ENCODE measurements at places on chromosomes 4 and X. TPM values are rescaled to one million over a fixed set of nuclear protein-coding genes. Genes with fewer than 3 reads are reported as not detected.

- no peak for DNase-seq
These were observed 90.3 kb downstream of the COMMD8 start for GRCh38 chr4:47373174-47373573.

- DNase-seq = peak; percentile 21
These were observed 132.1 kb downstream of the SPRY1 start for GRCh38 chr4:123528501-123529277.

DNA sequence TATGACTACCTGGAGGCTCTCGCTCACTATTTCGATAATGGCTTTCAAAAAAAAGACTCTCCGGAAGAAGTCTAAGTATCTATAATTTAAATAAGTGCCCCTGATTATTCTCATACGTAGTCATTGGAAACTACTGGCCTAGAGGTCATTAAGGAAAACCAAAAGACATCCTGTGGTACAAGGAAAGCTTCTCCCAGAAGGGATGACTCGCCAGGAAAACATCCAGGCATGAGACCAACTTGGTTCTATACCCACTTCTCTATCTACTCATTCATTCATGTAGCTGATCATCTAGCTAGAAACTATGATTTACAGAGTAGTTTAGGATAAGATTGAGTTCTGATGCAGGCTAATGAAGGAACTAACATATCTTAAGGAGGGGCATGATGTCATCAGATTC is 37.7 kb downstream of the SOX3 start:
- DNase-seq = no peak

GRCh38 chrX:71098302-71098701 is 2.7 kb downstream of the FOXO4 start:
- DNase-seq = peak; percentile 7

- DNase-seq = no peak
These were observed 23.6 kb upstream of the RBPJ start for GRCh38 chr4:26297219-26297618.

DNA sequence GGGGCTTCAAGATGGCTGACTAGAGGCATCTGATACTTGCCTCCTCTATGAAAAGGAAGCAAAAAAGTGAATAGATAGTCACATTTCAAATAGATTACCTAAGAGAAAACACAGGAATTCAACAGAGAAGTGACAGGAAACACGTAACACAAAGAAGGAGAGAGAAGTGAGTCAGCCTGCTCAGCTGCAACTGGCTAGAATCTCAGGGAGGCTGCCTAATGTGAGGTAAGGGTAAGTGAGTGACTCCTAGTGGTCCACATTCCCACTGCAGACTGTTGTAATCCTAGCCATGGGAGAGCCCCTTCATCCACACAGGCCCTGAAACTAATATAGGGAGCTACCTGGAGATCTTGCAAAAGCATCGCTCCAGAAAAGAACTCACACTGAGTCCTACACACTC is 179.2 kb downstream of the SLC7A11 start:
- DNase-seq = no peak

DNA sequence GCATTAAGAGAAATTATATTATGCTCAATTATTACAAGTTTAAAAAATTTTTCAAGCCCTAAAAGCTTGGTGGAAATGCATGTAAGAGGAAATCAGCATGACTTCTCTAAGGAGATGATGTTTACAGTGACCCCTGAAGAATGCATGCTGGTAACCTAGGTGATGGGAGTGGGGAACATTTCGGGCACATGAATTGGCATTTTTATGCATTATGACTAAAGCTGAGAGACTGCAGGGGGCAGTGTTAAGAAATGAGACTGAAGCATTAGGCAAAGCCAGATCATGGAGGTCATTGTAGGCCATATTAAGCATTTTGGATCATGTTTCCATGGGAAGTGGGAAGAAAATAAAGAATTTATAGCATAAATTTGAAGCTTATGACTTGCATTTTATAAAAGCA is 421.3 kb downstream of the FAT4 start:
- DNase-seq = no peak

- DNase-seq = no peak
These were observed 15.6 kb downstream of the PJA1 start for GRCh38 chrX:69149466-69150280.

- peak; percentile 15 for DNase-seq
These were observed 6.1 kb downstream of the ENOX2 start for GRCh38 chrX:130896802-130897501.

- no peak for DNase-seq
These were observed 89.1 kb upstream of the TSPAN5 start for GRCh38 chr4:98747393-98748091.

DNA sequence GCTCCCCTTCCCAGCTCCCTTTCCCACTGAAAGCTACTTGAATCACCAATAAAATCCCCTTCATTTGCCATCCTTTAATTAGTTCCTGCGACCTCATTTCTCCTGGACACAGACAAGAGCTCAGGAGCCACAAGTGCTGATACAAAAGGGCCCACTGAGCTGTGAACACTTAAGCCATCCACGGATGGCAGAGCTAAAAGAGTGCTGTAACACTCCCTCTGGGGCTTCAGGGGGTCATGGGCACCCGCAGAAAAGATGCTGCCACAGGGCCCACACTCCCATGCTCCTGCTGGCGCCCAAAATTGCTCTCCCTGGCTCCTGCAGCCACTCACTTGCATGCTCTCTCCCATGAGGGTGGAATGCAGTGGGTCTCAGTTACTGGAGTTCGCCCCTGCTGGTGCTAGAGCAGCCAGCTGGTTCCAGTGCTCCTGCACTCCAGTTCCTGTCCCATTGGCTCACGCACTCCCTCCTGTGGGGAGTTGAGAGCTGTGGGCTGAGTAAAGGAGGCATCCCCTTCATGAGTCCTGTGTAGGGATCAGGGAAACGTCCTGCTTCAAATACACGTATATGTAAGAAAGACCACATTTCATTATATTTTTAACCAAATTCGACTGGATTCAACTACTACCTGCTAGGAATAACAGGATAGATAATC is 1291.0 kb downstream of the ARAP2 start:
- no peak for DNase-seq

DNA sequence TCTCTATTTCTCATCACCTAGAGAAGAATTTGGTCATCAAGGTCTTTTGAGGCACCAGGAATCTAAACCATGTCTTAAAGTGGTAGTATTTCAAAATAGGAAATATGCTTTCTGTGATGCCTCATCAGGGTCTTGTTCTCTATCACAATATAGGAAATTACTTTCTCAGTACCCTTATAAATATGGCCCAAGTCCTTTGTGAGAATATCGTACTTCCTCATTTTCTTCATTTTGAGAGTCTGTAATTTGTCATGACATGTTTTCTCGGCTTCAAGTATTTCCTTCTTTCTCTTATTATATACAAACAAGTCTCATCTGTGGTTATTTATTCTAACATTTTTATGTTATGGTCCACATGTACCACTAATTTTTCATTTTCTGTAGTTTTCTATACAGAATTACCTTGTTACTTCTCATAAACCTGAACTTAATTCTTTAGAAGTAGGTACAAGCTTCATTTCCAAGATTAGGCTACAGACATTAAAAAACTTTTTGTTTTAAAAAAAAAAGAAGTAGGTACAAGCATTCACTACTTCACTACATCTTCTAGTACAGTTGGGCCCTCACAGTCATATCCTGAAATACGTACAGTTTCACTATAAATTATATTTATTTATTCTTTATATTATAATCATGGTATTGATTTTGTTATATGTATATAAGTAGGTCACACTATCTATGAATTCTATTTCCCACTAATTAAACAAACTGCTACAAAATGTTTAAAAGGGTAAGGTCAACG is 54.4 kb downstream of the KLHL13 start:
- DNase-seq = no peak

DNA sequence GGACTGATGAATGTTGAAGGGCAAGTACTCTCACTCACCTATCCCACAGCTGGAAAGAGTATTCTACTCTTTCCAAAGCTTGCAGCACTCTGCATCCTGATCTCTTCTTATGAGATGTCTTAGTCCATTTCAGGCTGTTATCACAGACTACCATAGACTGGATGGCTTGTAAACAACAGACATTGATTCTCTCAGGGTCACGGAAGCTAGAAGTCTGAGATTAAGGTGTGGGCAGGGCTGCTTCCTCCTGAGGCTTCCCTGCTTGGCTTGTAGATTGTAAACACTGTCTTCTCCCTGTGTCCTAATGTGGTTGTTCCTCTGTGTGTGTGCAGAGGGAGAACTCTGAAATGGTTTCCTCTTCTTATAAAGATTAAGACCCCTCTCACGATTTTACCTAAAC is 131.2 kb downstream of the MXRA5 start:
- DNase-seq = no peak

DNA sequence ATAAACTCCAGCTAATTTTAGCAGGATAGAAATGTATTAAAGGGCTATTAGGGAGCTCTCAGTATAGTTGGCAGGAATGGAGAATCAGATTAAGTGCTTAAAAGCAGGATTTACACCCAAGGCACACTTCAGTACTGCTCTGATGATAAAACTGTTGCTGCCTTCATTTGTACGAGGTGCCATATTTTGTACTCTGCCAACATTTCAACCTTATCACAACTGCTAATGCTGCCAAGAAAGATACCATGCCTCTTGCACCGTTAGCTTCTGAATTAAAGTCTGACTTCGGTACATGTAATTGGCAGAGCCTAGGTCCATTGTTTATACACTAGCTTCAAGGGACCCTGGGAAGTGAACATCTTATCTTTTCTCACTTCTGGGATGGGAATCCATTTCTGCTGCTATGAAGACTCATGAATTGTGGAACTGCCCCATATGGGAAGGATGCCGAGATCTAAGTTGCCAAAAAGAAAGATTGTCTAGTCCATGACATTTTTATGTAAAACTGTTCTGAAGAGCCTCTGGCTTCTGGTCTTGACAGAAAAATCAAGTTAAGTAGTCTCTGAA is 624.0 kb upstream of the IGFBP7 start:
- DNase-seq = no peak

DNA sequence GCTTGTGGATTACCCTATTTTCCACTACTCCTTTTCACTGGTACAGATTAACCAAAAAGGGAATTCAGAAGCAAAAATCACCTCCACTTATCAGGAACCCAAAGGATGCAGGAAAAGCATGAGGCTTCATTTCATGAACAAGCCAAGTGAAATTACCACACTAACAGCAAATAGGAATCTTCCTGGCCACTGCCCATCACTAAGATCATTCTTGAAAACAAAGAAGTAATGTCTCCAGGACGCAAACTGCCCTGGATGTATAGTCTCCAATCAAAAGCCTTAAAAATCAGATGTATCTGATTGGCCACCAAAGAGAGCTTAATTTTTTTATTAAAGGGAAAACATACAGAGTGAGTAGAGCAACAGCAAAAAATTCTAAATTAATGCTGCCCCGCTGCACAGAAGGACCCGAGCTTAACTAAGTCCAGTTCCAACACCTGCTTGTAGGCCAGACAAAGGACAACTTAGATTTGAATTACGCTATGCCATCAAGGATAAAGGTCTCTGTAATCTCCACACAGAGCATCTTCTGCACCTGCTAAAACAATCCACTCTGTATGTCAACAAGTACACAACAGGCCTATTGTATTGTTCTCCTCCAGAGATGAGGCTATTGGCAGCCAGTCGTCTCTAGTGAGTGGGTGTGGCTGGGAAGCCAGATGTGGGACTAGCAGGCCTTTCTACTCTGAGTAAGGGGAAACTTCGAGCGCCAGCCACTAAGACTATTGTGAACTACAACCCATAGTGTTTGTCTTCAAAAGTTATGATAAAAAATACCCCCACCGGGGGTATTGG is 12.4 kb downstream of the ZDHHC9 start:
- DNase-seq = peak; percentile 53

GRCh38 chrX:48910926-48911411 is 477 bp downstream of the SLC35A2 start:
- no peak for DNase-seq

DNA sequence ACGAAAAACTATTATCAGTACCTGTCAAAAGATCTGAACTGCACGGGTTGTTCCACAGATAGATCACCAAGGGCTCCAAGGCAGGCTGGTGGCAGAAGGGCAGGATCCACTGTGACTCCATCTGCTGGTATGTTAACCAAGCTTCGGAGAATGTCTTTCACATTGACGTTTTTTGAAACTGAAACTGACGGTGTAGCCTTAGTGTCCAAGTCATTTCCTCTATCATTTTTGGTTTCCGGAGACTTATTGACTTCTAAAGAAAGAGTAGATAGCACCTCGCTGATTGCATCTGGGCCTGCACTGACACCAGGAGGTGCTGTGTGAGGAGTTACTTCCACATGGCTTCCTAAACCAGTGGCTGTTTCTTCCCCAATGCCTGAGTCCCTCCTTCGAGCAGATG is 186.9 kb downstream of the LRBA start:
- DNase-seq = no peak

The PABPC1L2B gene
- not detected for total RNA-seq

The NKX6-1 gene
- not detected for total RNA-seq
